ENCODE measurements at places on chromosomes 13 and 19.

GRCh38 chr19:50046649-50047503 lies 21.1 kb downstream of the ZNF473 start:
- peak; percentile 16 for DNase-seq

DNA sequence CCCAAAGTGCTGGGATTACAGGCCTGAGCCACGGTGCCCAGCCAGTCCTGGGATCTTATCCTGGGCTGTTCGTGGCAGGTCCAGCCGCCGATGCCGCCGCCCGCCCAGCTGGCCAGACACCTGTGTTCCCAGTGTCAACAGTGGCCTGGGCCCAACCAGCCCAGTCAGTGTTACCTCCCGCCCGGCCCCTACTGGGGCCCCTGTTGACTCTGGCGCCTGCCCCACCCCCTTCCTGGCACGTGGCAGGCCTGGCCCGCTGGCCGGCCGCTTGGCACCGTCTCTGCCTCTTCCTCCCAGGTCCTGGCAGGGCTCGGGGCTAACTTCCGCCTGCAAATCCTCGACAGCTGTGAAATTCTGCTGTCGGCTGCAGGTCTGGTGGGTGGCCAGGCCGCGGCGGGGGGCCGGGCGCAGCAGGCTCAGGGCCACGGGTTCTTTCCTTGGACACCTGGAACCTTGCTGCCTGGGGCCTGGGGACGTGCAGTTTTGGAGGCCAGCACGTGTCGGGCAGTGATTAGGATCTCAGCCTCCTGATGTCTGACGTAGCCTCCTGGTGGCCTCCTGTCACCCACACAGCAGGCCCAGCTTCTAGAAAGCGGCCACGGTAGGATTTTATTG lies 9.1 kb downstream of the ARID3A start:
- DNase-seq = no peak

GRCh38 chr19:13121551-13122274 lies 3.6 kb downstream of the NACC1 start:
- DNase-seq = no peak

- DNase-seq = no peak
Observed at GRCh38 chr13:45468635-45469034, 3.9 kb downstream of the COG3 start.

DNA sequence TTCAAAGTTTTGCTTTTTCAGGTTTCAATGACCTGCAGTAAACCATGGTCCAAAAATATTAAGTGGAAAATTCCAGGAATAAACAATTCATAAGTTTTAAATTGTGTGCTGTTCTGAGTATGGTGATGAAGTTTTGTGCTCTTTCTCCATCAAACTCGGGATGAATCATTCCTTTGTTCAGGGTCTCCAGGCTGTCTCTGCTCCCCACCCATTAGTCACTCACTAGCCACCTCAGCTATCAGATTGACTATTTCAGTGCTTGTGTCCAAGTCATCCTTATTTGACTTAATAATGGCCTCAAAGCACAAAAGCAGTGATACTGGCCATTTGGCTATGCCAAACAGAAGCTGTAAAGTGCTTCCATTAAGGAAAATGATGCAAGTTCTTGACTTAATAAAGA lies 1140.4 kb downstream of the EFNB2 start:
- DNase-seq = peak; percentile 9

- DNase-seq = peak; percentile 24
Observed at GRCh38 chr19:21604351-21604926, 99.0 kb downstream of the ZNF429 start.

GRCh38 chr19:29882719-29883105 lies 59.3 kb upstream of the URI1 start:
- no peak for DNase-seq

DNA sequence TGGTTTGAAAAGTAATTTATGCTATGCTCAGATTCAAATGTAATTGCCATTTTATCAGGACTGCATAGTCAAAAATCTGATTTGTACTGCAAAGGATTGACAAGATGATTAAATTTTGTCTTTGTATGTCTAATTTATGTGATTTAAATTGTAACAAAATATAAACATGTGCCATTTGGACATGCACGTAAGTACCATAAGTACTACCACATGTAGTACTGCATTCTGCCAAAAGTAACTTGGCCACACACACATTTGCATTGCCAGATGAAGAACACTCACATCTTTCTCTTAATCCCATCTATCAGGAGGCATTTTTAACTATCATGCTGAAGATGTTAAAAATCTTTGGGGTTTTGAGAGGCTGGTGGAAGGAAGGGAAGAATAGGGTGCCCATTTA lies 133.3 kb downstream of the KLF12 start:
- DNase-seq = no peak

- no peak for DNase-seq
Observed at GRCh38 chr19:6706633-6706958, 13.9 kb downstream of the C3 start.

- no peak for DNase-seq
Observed at GRCh38 chr19:50564229-50565105, 3.8 kb downstream of the LRRC4B start.

DNA sequence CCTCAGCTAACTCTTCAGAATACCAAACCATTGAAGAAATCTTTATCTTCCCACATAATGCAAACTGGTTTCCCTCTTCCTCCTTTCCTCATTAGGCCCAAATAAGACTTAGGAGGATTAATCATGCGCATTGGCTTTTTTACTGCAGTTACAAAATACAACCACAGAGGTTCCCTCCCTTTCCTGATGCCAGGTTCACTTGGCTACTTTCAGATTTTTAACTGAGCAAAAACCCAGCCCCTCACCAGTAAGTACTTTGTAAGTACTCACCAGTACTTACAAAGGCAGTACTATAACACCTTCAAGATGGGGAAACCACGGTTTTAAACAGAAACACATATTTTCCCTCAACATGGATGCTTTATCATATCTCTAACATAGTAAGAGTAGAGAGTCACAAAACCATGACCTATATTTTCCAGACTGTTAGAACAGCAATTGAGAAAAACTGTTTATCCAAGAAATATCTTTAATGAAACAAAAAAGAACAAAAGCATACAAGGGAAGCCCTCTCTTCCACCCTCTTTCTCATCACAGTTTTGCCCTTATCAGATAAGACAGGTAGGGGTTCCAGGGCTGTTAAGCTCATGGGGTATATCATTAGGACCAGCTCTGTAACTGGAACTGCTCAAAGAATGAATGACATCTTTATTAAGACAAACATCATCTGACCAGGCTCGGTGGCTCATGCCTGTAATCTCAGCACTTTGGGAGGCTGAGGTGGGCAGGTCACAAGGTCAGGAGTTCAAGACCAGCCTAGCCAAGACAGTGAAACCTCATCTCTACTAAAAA lies 12.7 kb downstream of the FOXO1 start:
- DNase-seq = peak; percentile 12

- DNase-seq = no peak
Observed at GRCh38 chr19:14056741-14057356, 5.0 kb downstream of the PALM3 start.

- DNase-seq = no peak
Observed at GRCh38 chr13:109807345-109807744, 21.0 kb upstream of the IRS2 start.

- no peak for DNase-seq
Observed at GRCh38 chr13:48678316-48678715, 24.6 kb downstream of the CYSLTR2 start.
